ACHN (cell line): ENCODE measurements at places on chromosomes 6 and 20.

DNA sequence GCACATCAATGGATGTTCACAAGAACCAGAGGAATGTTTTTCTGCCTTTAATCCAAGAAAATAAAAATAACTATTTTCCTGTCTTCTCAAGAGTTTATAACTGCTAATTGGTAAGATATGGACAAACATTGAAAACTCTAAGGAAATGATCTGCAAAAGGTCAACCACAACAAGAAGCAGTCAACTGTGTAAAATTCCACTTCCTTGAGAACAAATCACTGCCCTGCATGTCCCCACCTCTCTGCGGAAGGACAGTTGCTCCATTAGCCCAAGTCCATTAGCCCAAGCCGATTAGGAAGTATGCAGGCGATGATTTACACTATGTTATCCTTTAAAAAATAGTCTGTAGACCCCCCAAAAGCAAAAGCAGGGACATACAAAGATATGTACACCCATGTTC lies 27.6 kb downstream of the SLC22A23 start:
- no peak for DNase-seq

DNA sequence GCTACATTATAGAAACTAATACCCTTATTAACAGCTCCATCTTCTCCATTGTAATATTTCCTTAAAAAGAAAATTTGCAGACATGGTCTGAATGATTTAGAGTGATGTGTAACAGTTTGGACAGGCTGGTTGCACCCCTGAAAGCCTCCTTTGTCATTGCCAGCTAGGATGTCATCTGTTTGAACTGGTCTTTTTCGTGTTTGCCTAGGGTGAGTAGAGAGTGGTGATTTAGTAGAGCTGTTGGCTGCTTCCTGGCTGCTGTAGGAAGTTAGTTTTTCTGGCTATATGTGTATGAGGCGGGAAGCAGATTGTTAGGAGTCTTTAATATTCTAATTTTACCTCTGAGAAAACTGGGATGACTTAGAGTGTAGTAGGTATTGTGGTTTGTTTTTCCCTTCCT lies 101.1 kb downstream of the ZFAND3 start:
- DNase-seq, result no peak

- no peak for DNase-seq
Observed at GRCh38 chr6:115617031-115617430, 443.7 kb downstream of the FRK start.

DNA sequence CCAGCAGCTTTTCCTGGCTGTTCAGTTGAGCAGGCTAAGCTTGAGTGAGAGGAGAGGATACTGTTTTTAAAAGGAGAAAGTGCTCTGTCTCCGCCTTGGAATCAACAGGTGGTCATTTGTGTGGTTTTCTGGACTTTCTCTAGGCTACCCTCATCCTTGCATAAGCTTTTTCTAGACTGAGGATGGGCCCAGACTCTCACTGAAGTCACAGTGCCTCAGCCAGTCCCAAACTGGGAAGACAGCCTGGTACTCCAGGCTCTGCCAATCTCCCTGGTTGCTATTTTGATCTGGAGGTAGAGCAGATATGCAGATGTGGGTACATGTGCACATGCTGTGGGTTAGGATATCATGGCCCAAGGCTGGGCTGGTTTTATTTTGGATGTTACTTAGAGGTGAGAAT lies 7.0 kb downstream of the SCUBE3 start:
- no peak for DNase-seq

- DNase-seq, result no peak
Observed at GRCh38 chr6:103184776-103185175, 1674.9 kb downstream of the HACE1 start.

DNA sequence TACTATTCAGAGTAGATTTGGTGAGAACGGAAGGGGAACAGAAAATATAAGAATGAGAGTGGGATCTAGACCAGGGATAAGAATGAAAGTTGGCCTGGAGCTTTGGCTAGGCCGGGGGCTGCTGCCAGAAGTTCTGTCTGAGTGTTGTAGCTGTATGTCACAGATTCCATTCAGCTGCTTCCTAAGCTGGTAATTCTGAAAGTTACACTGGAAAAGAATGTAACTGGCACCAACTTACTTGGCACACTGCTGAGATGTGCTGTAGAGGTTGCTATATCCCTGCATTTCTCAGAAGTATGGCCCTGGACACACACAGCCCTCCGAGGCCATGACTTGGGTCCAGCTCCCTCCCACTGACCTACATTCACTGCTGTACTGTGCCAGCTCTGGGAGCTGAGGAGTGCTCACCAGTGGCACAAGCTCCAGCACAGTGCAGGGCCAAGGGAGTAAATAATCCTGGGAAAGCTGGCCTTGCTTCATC lies 25.8 kb upstream of the TMEM217 start:
- DNase-seq, result no peak

GRCh38 chr20:58712151-58712791 lies 19.7 kb downstream of the NPEPL1 start:
- no peak for DNase-seq

- DNase-seq, result no peak
Observed at GRCh38 chr6:2179950-2180349, 65.5 kb downstream of the GMDS start.

- no peak for DNase-seq
Observed at GRCh38 chr6:4262526-4262925, 127.2 kb upstream of the ECI2 start.
